CD14-positive monocyte (primary cell): ENCODE measurements at places on chromosomes 5 and 9. TPM values are rescaled to one million over a fixed set of nuclear protein-coding genes. Genes with fewer than 3 reads are reported as not detected.

GRCh38 chr9:129036923-129037766 is 719 bp downstream of the MIGA2 start:
- no peak for DNase-seq
- peak overlapping the region; percentile 10 for H3K27ac ChIP-seq
- H3K36me3 ChIP-seq = peaks cover 22% of the 10 kb centered on the region
- H3K4me1 ChIP-seq = peaks cover 26% of the 10 kb centered on the region
- no peaks in the 10 kb centered on the region for H3K27me3 ChIP-seq
- H3K4me3 ChIP-seq = peak overlapping the region; percentile 94

Gene TMEM252
- not detected for polyA plus RNA-seq

DNA sequence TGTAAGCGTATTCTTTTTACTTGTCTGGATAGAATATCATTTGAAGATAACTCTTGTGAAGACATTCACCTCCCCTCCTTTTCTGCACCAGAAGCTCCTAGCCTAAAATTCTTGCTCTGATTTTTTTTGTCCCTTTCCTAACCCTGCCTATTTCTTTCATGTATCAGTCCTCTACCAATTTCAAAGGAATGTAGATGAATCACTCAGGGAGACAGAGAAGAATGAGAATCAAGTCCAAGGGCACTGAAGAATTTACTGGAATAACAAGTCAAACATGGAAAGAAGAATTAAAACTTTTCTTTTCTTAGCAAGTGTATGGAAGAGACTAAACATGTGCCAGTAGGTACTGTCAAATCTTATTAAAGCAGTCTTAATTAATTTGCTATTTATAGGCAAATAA is 618.7 kb downstream of the DNAH5 start:
- no peaks in the 10 kb centered on the region for H3K36me3 ChIP-seq
- no peaks in the 10 kb centered on the region for H3K27me3 ChIP-seq
- DNase-seq = no peak
- no peaks in the 10 kb centered on the region for H3K4me1 ChIP-seq
- no peak overlapping the region for H3K27ac ChIP-seq
- no peak overlapping the region for H3K4me3 ChIP-seq

- no peaks in the 10 kb centered on the region for H3K27me3 ChIP-seq
- no peak for DNase-seq
- H3K36me3 ChIP-seq = peaks cover 3% of the 10 kb centered on the region
- no peak overlapping the region for H3K27ac ChIP-seq
These were observed 44.9 kb downstream of the PFDN1 start for GRCh38 chr5:140258016-140258415.

GRCh38 chr9:90090997-90091396 is 486.2 kb downstream of the GADD45G start:
- H3K27ac ChIP-seq = no peak overlapping the region
- peaks cover 23% of the 10 kb centered on the region for H3K27me3 ChIP-seq
- peaks cover 28% of the 10 kb centered on the region for H3K4me1 ChIP-seq
- no peaks in the 10 kb centered on the region for H3K36me3 ChIP-seq

DNA sequence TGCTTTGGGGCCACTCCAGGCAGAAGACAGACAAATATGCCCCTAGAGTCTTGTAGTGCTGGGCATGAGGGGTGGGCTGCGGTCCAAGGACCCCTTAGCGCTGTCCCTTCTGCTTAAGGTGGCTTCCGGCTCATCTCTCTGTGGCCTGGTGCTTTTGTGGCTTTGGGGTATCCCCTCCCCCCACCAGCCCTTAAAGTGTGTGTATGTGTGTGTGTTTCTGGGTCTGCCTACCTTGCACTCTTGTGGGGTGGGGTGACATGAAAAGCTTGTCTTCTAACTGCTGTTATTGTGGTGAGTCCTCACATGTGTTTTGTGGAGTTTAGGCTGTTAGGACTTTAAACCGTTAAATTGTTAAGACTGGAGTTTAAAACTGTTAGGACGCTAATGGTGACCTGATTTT is 23.6 kb downstream of the MARCHF6 start:
- DNase-seq = no peak
- H3K27ac ChIP-seq = no peak overlapping the region
- peaks cover 4% of the 10 kb centered on the region for H3K4me1 ChIP-seq
- H3K36me3 ChIP-seq = peaks cover 47% of the 10 kb centered on the region
- no peak overlapping the region for H3K4me3 ChIP-seq

Gene IL13
- polyA plus RNA-seq = not detected

Gene ARHGEF37
- not detected for polyA plus RNA-seq

DNA sequence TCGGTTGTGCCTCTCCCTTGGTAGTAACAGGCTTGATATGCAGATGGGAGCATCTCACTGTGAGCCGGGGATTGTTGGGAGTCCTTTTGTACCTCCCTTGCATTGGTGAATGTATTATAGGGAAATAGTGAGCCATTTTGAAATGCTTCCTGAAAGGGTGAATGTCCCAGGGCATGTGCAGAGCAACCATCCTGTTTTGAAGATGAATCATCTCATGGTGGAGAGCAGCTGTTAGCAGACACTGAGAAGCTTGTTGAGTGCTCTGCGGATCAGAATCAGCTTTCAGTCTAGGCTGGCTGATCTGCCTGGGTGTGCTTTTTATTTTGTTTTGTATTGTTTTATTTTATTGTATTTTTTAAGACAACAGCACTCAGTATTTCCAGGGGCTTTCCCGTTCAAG is 29.7 kb downstream of the SLC36A1 start:
- no peaks in the 10 kb centered on the region for H3K27me3 ChIP-seq
- peak overlapping the region; percentile 1 for H3K27ac ChIP-seq
- peaks cover 8% of the 10 kb centered on the region for H3K4me1 ChIP-seq
- H3K4me3 ChIP-seq = no peak overlapping the region

Gene CER1
- polyA plus RNA-seq = not detected

Gene SLC46A2
- polyA plus RNA-seq = 87.0 TPM

DNA sequence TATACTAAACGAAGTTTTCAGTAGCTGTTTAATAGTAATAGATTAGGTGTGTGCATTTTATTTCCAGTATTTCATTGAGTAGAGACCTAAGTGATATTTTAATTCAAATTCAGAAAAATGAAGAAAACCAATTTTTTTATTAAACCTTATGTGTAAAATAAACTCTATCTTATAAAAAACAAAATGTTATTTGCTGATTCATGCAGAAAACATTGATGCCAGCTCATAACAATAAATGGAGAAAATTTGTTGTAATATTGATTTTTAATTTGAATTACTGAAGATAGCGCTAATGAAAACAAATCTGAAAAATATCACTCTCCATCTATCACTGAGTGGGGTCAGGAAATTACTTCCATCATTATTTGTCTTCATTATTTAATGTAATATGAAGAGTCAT is 1177.8 kb upstream of the SEMA6A start:
- H3K36me3 ChIP-seq = no peaks in the 10 kb centered on the region
- no peak overlapping the region for H3K4me3 ChIP-seq
- H3K27ac ChIP-seq = no peak overlapping the region
- no peak for DNase-seq
- H3K27me3 ChIP-seq = no peaks in the 10 kb centered on the region

Gene C5orf52
- polyA plus RNA-seq = not detected

Gene PLPPR1
- polyA plus RNA-seq = not detected in 2 replicates

DNA sequence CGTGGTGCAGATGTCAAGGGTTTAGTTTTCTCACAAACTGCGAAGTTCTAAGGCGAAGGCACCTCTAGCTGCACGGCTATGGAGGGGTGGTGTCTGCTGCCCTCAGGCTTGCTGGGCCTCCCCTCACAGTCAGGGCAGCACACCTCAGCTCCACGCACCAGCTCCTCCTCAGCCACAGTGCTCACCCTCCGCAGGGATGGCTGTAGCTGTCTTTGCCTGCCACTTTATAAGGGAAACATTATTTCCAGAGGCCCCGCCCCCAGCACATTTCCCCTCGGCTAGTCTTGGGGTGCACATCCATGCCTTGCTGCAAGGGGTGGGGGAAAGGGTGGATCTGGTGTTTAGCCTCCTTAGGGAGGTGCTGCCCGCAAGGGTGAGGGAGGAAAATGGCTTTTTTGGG is 154.6 kb downstream of the TRIO start:
- no peaks in the 10 kb centered on the region for H3K27me3 ChIP-seq
- H3K36me3 ChIP-seq = peaks cover 95% of the 10 kb centered on the region

Gene TOR1A
- 89.6 TPM for polyA plus RNA-seq

DNA sequence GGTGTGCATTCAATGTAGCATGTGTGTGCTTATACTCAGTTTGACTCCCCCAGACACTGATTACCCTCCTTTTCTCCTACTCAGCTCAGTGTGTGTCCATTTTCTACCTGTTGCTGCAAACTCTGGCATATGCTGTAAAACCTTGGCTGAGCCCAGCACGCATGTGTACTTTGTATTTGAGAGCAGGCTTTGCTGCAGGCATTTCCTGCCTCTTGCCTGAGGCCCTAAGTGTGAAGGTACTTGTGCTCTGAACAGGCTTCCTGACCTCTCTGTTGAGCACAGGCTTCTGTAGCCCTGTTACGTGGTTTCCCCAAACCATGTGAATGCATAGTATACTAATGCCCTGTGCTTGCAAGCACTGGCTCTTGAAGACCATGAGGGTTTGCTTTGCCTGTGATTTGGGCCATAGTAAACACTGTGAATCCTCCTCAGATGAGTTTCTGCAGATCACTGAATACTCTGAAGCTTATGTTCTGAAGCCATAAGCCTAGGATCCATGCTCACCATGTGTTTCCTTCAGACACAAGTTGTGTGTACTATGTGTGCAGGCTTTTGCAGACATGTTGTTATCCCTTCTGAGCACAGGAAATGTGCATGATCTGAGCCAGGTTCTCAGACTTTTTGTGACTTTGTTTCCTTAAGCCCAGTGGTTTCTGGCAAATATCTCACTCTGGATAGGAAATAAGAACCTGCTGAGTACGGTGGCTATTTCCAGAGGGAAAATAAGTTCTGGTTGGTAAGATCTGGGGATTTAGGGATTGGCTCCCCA is 124.9 kb upstream of the RUSC2 start:
- no peak overlapping the region for H3K4me3 ChIP-seq
- H3K27ac ChIP-seq = no peak overlapping the region
- no peak for DNase-seq
- H3K27me3 ChIP-seq = no peaks in the 10 kb centered on the region

GRCh38 chr9:128921881-128922763 is 1.3 kb downstream of the PHYHD1 start:
- no peak overlapping the region for H3K27ac ChIP-seq
- H3K4me1 ChIP-seq = peaks cover 6% of the 10 kb centered on the region
- H3K27me3 ChIP-seq = no peaks in the 10 kb centered on the region
- no peak for DNase-seq

- no peaks in the 10 kb centered on the region for H3K4me1 ChIP-seq
- H3K4me3 ChIP-seq = no peak overlapping the region
- no peaks in the 10 kb centered on the region for H3K36me3 ChIP-seq
- H3K27ac ChIP-seq = no peak overlapping the region
- no peak for DNase-seq
These were observed 41.1 kb downstream of the RAPGEF6 start for GRCh38 chr5:131593921-131594320.

GRCh38 chr5:152124409-152125041 is 199.9 kb upstream of the GLRA1 start:
- DNase-seq = no peak
- no peaks in the 10 kb centered on the region for H3K4me1 ChIP-seq
- no peak overlapping the region for H3K27ac ChIP-seq
- H3K36me3 ChIP-seq = no peaks in the 10 kb centered on the region
- no peaks in the 10 kb centered on the region for H3K27me3 ChIP-seq
